Fibroblast of the aortic adventitia (primary cell): ENCODE measurements at places on chromosomes 4 and X. TPM values are rescaled to one million over a fixed set of nuclear protein-coding genes. Genes with fewer than 3 reads are reported as not detected.

CXCL1 gene
- 1.3 and 5.2 TPM in 2 replicates for total RNA-seq

UXT gene
- total RNA-seq = 64.3 and 151 TPM in 2 replicates

RGN gene
- 2.4 and 7.0 TPM in 2 replicates for total RNA-seq

VSIG4 gene
- total RNA-seq = not detected in 2 replicates

DNA sequence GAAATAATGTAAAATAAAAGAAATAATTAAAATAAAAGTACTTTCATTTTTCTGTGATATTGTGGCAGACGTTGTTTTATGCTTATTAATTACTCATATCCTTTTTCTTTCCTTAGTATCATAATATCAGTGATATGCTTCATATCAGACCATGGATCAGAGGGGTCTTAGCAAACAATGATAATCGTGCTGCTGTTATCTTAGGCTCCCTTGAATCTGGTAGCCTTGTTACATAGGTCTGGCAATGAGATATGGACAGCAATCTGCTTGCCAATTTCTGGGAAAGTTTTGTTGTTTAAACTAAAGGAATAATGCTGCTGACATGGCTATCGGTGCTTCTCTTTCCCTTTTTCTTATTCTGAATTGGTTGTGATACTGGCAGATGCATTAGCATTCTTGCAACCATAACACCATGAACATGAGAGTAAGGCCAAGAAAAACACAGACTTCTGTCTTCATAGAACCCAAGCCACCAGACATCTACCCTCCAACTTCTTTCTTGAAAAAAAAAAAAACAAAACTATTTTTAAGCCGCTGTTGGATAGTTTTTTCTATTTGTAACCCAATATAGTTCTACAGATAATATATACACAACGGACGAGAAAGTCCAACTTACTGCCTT lies 16.4 kb downstream of the EPHA5 start:
- peak; percentile 51 for DNase-seq

GRCh38 chrX:2677764-2678163 lies 13.3 kb upstream of the CD99 start:
- peak; percentile 99 for DNase-seq

DNA sequence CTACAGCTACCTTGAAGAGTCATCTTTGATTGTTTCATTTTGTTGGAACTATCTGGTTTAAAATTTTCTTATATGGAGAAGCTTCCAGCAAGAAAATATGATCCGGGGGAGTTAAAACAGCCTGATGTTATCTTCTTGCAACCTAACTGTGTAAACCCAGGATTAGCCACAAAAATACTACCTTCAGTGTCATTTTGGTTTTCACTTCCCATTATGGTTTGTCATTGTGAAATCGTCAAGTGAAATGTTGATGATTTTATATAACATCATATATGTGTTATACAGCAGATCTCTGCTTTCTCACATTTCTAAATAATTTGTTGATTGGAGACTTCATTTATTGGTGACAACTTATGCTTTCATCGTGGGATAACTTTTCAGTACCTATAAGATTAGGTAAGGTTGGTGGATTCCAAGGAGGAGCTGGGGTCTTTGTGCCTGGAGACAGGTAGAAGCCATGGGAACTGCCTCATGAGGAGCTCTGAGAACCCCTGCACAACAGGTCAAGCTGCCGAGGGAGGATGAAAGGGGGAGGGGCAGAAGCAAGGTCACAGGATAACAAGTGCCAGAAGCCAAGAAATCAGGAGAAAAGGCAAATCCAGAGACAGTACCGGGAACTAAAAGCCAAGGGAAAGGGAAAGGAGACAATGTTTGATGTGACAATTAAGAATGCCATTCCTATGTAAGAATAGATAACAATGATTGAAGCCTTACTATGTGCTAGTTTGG lies 7.2 kb downstream of the ARHGAP24 start:
- DNase-seq = no peak

GRCh38 chr4:101540336-101540735 lies 193.0 kb upstream of the PPP3CA start:
- DNase-seq = no peak

- no peak for DNase-seq
Measured at GRCh38 chr4:110905367-110905766, 282.5 kb upstream of the PITX2 start.
